ENCODE measurements at places on chromosomes 3 and 15.

- no peak for DNase-seq
Observed at GRCh38 chr3:126533506-126533905, 9.6 kb downstream of the CHST13 start.

GRCh38 chr3:153866901-153867300, 254.3 kb upstream of the ARHGEF26 start:
- no peak for DNase-seq

- no peak for DNase-seq
Observed at GRCh38 chr3:56748663-56749231, 53.0 kb downstream of the ARHGEF3 start.

GRCh38 chr3:51375571-51375970, 9.5 kb upstream of the MANF start:
- no peak for DNase-seq

DNA sequence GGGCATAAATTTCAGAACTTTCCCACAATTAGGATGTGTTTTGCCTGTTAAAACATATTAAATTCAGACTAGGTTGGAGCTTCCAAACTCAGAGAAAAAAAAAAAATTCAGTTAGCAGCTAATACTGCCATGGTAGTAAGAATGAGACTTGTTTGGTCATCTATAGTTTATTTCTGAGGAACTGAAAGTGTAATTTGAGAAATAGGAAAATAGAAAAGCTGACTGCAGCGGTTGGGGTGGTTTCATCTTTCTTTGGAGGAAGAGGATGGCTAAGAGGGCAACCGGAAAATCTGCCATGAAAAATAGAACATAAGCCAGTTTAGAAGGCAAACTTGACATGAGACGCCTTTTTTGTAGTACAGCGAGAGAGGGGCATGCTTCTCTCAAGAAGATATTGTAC, 371.2 kb upstream of the ROBO2 start:
- no peak for DNase-seq

DNA sequence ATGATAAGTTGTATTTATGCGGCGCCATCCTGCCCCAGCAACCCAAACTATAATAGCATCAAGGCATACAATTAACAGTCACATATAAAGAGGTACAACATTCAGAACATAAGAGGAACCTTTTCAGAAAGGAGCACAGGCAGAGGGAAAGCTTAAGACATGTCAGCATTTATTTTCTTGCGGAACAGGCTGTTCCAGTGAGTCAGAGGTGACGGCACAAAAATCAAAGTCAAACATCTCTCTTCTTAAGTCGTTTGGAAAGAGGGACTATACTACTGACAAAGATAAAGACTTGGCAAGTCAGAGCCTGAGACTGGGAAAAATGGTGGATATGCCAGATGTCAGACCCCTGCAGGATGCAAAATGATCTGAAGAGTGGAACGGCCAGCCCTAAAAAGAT, 128.4 kb downstream of the CTNNB1 start:
- DNase-seq, result no peak

GRCh38 chr15:77831986-77832385, 199.3 kb upstream of the LINGO1 start:
- DNase-seq, result peak; percentile 1

- DNase-seq, result no peak
Observed at GRCh38 chr3:133965013-133965570, 64.6 kb downstream of the SLCO2A1 start.

- DNase-seq, result no peak
Observed at GRCh38 chr3:196268284-196269163, 19.0 kb downstream of the PCYT1A start.

DNA sequence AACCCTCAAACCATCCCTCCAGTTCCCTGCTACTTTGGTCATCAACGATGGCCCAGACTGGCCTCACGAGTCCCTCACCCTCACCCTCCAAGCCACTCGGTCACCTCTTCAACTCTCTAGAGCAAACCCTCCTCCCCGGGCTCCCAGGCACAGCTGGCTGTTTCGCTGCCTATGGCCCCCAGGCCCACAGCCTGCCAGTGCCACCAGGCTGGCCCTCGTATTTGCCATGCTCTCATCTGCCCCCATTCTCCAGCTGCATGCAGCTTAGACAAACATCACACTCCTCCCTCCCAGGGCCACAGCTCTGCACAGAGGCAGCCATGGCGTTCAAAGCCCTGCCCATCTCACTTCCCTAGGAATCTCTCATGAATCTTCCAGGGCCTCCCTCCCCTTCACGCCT, 13.8 kb downstream of the RAB43 start:
- no peak for DNase-seq

DNA sequence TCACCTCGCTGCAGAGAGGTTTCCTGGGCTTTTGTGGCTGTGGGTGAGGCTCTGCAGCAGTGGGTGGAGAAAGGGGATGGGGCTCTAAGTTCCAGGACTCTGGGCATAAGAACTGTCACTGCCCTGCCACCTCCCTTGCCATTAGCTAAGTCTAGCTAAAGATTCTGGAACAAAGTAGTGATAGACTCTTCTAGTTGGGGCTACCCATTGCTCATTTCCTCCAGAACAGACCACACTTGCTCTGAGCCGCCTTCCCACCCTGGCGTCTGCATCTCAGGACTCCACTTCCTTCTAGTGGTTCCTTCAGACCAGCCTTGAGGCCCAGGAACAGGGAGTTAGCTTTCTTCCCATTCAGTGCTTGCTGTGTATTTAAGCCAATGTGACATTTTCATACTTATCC, 7.5 kb downstream of the ARHGAP31 start:
- DNase-seq, result no peak

DNA sequence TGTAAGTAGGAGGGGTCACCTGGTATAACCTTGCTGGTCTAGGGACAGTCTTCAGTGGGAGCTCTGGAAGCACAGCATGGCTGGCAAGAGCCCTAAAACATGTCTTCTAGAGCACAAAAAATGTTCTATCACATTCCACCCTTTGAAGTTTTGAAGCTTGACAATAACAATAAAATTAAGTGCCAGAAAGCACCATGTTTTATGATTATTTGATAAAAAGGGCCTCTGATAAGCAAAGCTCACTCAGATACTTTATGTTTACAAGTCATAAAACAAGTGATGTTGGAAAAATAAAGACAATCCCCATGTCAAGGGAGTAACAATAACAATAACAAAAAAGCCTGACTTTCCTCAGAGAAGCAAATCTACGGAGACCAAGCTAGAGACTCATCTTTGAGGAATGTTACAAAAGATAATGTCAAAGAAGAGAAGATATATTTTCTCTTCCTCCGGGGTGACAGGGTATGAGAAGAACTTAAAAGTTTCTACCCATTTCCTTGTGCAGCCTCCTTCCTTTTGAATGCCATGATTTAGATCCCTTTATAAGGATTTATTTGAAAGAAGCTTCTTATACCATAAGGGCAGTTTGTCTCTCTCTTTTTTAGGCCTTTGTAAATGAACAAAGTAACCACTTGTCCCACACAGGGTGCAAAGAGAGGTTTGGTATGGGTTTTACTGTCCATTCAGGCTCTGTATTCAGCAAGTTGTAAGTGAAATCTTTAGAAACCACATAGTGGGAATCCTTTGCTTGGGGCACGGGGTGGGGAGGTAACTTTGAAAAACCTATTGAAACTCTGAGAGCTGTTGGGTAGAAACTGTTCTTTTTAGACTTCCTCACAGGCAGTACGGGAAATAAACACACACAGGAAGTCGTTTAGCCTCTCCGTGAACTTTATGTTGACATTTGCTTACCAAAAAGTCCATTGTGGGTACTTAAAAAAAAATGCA, 109.6 kb upstream of the RBMS3 start:
- no peak for DNase-seq

DNA sequence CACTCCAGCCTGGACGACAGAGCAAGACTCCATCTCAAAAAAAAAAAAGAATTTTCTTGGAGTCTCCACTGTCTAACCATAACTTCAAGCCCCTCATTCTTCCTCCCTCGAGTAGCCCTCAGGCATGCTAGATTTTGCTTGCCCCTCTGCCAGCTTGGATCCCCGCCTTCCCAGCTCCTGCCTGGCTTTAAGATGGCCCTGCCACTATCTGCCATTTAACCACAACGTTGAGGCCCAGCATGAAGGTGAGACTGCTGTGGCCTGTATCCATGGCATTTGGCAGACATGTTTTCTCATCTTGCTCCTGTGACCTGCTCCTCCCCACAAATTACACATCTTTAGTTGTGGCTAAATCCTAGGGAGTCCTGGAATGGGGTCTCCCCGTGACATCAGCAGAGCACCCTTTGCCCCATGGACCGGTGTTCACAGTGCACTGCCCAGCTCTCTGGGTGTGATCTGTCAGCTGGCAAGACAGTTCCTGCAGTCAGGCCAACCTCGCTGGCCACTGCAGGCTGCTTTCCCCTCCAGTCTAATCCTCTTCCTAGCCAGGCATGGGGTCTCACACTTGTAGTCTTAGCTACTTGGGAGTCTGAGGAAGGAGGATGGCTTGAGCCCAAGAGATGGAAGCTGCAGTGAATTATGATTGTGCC, 10.4 kb downstream of the VPS18 start:
- no peak for DNase-seq

GRCh38 chr15:99613887-99614647, 48.3 kb downstream of the MEF2A start:
- DNase-seq, result peak; percentile 18

DNA sequence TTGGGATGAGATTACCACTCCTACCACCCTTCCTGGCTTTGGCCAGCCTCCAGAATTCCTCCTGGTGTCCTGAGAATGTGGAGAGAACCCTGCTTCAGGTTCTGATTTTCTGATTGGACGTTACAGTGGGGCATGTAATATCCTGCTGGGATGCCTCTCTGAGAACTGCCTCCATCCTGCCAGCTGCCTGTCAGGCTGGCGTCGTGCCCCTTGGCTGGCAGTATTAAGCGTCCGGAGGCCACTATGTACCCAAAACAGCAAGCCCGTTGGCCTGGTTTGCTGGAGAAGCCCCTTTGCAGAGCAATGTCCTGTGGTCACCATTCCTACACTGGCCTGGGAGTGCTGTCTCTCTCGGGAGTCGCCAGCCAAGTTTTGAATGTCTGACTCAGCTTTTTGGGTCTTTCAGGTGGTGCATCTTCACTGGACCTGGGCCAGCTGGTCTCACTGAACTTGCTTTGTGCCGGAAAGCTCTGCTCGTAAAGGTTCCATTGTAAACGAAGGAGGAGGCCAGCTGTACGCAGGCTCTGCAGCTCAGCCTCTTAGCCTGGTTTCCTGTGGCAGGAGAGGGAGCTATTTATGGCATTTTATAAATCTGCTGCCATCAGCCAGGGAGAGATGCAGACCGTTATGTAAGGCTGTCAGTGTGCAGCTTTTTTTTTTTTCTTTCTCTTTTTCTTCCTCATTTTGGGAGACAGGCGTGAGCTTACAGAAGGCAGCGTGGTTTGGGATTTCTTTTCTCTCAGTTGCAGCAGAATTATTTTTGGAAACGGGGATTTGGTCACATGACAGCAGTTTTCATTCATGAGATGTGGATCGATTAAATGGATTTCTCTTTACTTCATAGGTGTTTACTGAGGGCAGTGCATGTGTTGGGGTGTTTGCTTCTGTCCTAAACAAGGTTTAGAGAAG, 19.0 kb upstream of the TRAK1 start:
- no peak for DNase-seq
